Tibial nerve (tissue), 4 donors: ENCODE measurements at places on chromosomes 16 and 17. TPM values are rescaled to one million over a fixed set of nuclear protein-coding genes. Genes with fewer than 3 reads are reported as not detected.

- H3K27me3 ChIP-seq: no peaks in the 10 kb centered on the region
- H3K27ac ChIP-seq: no peak overlapping the region
- no peak for DNase-seq
- H3K36me3 ChIP-seq: no peaks in the 10 kb centered on the region
- H3K4me3 ChIP-seq: no peak overlapping the region
These were observed 23.7 kb downstream of the CDH1 start for GRCh38 chr16:68760671-68761275.

- no peaks in the 10 kb centered on the region for H3K4me1 ChIP-seq
- H3K4me3 ChIP-seq: no peak overlapping the region
These were observed 43.6 kb upstream of the RBFOX3 start for GRCh38 chr17:79654350-79654959.

DNA sequence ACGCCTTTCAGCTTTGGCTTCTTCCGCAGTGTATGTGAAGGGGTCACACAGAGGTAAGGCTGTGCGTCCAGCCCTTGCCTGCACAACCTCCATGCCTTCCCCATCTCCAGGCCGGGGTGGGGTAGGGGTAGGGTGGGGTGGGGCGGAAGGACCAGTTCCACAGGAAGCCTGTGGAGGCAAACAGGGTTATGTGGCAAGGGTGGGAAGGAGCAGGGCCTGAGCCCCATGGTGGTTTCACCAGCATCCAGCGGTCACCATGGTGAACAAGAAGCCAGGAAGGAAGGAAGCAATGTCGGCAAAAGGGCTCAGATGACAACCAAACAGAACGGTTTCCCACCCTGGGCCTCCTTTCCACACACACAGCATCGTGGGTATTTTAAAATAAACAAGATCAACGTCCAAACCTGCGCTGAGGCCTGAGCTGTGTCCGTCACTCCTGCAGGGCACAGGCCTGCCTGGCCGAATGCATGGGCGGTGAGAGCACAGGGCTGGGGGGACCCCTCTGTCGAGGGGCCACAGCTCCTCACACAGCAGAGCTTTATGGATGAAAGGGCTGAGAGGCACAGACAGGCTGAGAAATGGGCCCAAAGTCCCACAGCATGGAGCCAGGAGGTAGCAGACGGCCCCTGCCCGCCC is 80.5 kb downstream of the ZNF778 start:
- no peaks in the 10 kb centered on the region for H3K27me3 ChIP-seq
- no peak for DNase-seq
- no peak overlapping the region for H3K4me3 ChIP-seq
- no peaks in the 10 kb centered on the region for H3K36me3 ChIP-seq
- no peaks in the 10 kb centered on the region for H3K4me1 ChIP-seq
- H3K27ac ChIP-seq: peak overlapping the region; percentile 66

DNA sequence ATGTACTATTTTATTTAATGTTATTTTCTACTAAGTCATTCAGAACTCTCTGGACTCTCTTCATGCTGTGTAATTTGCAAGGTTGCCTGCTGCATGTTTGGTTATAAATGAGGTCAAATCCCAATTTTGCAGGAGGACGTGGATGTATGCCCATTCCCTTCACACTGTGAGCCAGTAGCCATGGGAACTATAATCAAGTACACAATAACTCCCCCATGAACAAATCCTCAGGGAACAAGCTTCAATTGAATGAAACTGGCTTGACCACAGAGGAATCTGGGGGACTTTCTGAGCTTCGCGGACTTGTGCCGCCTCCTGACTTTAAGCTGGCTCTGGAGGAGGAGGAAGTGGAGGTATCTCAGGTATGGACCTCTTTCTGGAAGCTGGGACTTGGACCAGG is 14.6 kb upstream of the KCTD13 start:
- H3K4me1 ChIP-seq: peaks cover 10% of the 10 kb centered on the region
- no peaks in the 10 kb centered on the region for H3K27me3 ChIP-seq
- DNase-seq: no peak
- no peak overlapping the region for H3K27ac ChIP-seq
- no peaks in the 10 kb centered on the region for H3K36me3 ChIP-seq

- peaks cover 10% of the 10 kb centered on the region for H3K4me1 ChIP-seq
- peak overlapping the region; percentile 76 for H3K27ac ChIP-seq
- no peaks in the 10 kb centered on the region for H3K27me3 ChIP-seq
These were observed 737 bp downstream of the DHRS13 start for GRCh38 chr17:28901866-28902818.

Gene WNT9B
- 0.78 TPM for total RNA-seq

Gene TTLL6
- 1.4 TPM for total RNA-seq

- no peaks in the 10 kb centered on the region for H3K27me3 ChIP-seq
- H3K4me3 ChIP-seq: no peak overlapping the region
- H3K27ac ChIP-seq: no peak overlapping the region
- peaks cover 2% of the 10 kb centered on the region for H3K36me3 ChIP-seq
These were observed 19.4 kb upstream of the TRPV3 start for GRCh38 chr17:3576970-3577369.

GRCh38 chr17:31869031-31869430 is 10.0 kb upstream of the COPRS start:
- peaks cover 7% of the 10 kb centered on the region for H3K36me3 ChIP-seq
- H3K27me3 ChIP-seq: no peaks in the 10 kb centered on the region
- no peaks in the 10 kb centered on the region for H3K4me1 ChIP-seq
- DNase-seq: no peak
- no peak overlapping the region for H3K4me3 ChIP-seq
- H3K27ac ChIP-seq: no peak overlapping the region

DNA sequence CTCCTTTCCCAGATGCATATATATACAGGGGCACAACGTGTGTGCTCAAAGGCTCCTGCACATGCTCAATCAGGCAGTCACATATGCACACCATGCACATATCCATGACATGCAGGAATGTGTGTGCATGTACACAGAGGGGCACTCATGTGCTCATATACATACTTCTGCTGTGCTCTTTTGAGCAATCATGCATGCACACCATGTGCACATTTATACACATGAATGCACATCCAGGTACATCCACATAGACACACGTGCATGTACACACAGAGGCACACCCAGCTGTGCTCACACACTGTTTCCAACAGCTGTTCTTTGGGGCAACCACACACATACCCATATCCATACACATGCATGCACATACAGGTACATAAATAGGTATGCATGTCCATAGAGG is 165.3 kb downstream of the SALL1 start:
- no peak overlapping the region for H3K4me3 ChIP-seq
- H3K4me1 ChIP-seq: no peaks in the 10 kb centered on the region
- no peak for DNase-seq
- H3K27ac ChIP-seq: no peak overlapping the region
- no peaks in the 10 kb centered on the region for H3K27me3 ChIP-seq
- H3K36me3 ChIP-seq: no peaks in the 10 kb centered on the region

GRCh38 chr17:77471984-77472461 is 331.3 kb downstream of the SEC14L1 start:
- no peaks in the 10 kb centered on the region for H3K36me3 ChIP-seq
- no peak overlapping the region for H3K4me3 ChIP-seq
- H3K27me3 ChIP-seq: no peaks in the 10 kb centered on the region
- peaks cover 83% of the 10 kb centered on the region for H3K4me1 ChIP-seq
- no peak for DNase-seq

Gene PRRT2
- total RNA-seq: 24.0 TPM

DNA sequence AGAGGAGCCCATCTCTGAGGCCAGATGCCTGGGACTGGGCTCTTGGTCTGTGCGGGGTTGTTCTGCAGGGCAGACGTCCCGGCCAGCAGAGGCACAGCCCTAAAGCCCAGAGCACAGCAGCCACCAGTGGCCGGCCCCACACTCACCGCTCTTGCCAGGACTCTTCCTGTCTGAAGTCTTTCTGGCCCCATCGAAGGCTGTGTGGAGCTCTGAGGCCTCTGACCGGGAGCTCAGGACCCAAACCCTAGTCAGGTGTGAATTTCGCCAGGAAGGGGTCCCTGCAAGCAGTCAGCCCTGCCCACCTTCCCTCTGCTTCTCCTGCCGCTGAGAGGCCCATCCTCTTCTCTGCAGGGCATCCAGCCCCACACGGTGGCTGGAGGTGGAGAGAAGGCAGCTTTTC is 10.7 kb downstream of the ACSF3 start:
- H3K27ac ChIP-seq: no peak overlapping the region
- H3K27me3 ChIP-seq: no peaks in the 10 kb centered on the region
- H3K4me3 ChIP-seq: no peak overlapping the region
- peaks cover 88% of the 10 kb centered on the region for H3K36me3 ChIP-seq
- DNase-seq: no peak

DNA sequence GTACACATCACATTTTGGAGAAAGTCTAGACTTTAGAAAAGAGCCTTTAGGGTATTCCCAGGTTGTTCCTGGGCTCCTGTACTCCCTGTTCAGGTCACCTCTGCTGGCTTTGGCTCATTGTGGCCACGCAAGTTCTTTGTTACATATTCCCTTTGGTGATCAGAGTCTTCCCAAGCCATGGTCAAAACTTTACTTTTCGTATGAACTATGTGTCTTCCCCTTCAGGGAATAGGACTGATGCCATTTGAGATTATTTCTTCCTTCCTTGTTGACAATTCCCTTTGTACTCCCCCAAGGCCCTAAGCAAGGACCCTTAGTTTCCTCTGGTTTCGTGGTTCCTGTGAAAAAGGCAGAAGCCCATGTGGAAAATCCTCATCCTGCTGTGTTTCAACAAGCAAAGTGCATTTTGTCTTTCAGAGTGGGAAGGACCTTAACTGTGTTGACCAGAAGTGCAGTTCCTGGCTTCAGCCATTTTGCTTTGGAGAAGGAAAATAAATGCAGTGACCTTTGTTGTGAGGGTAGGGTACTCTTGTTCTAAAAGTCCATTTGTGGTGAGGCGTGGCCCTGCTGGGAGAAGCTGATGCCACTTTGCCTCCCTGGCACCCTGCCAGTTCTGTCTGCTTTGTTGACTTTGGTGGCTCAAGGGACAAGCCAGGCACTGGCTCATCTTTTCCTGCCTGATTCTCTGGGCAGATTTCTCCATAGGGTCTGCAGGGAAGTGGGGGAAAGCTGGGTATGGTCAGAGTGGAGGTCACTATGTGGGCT is 55.1 kb downstream of the ZNRF1 start:
- peaks cover 11% of the 10 kb centered on the region for H3K4me1 ChIP-seq
- no peaks in the 10 kb centered on the region for H3K36me3 ChIP-seq
- no peaks in the 10 kb centered on the region for H3K27me3 ChIP-seq
- no peak overlapping the region for H3K27ac ChIP-seq

GRCh38 chr16:65781363-65781762 is 585.1 kb upstream of the CDH5 start:
- no peak for DNase-seq
- no peaks in the 10 kb centered on the region for H3K4me1 ChIP-seq
- H3K27me3 ChIP-seq: no peaks in the 10 kb centered on the region
- no peak overlapping the region for H3K4me3 ChIP-seq

- DNase-seq: no peak
- no peaks in the 10 kb centered on the region for H3K36me3 ChIP-seq
- H3K27ac ChIP-seq: no peak overlapping the region
- H3K4me1 ChIP-seq: no peaks in the 10 kb centered on the region
These were observed 82.9 kb downstream of the PITPNC1 start for GRCh38 chr17:67459985-67460384.

GRCh38 chr17:7888184-7888920 is at the start of gene CHD3:
Gene CHD3, plus strand, starts transcription at chr17:7888789. Its CDS starts 212 bp downstream, at chr17:7889001.
- peak within 1 kb of the TSS; percentile 94 for H3K27ac ChIP-seq
- DNase-seq: no peak
- no peaks in the 10 kb centered on the region for H3K36me3 ChIP-seq
- peak within 1 kb of the TSS; percentile 20 for H3K4me3 ChIP-seq
- H3K27me3 ChIP-seq: no peaks in the 10 kb centered on the region
- H3K4me1 ChIP-seq: peaks cover 56% of the 10 kb centered on the region

Gene IFT20
- total RNA-seq: 49.0 TPM

- H3K4me3 ChIP-seq: no peak overlapping the region
- no peaks in the 10 kb centered on the region for H3K36me3 ChIP-seq
- no peak overlapping the region for H3K27ac ChIP-seq
- DNase-seq: no peak
These were observed 85.9 kb upstream of the FOXF1 start for GRCh38 chr16:86424398-86424797.

- DNase-seq: no peak
- H3K4me3 ChIP-seq: peak overlapping the region; percentile 1
- peak overlapping the region; percentile 91 for H3K27ac ChIP-seq
- H3K4me1 ChIP-seq: peaks cover 38% of the 10 kb centered on the region
- no peaks in the 10 kb centered on the region for H3K36me3 ChIP-seq
These were observed 3.5 kb downstream of the FMNL1 start for GRCh38 chr17:45225051-45225700.

GRCh38 chr17:80248001-80248893 is 12.4 kb upstream of the RNF213 start:
- DNase-seq: no peak
- no peaks in the 10 kb centered on the region for H3K36me3 ChIP-seq
- no peaks in the 10 kb centered on the region for H3K4me1 ChIP-seq
- no peaks in the 10 kb centered on the region for H3K27me3 ChIP-seq
- H3K4me3 ChIP-seq: no peak overlapping the region

Gene LMF1
- 24.5 TPM for total RNA-seq

DNA sequence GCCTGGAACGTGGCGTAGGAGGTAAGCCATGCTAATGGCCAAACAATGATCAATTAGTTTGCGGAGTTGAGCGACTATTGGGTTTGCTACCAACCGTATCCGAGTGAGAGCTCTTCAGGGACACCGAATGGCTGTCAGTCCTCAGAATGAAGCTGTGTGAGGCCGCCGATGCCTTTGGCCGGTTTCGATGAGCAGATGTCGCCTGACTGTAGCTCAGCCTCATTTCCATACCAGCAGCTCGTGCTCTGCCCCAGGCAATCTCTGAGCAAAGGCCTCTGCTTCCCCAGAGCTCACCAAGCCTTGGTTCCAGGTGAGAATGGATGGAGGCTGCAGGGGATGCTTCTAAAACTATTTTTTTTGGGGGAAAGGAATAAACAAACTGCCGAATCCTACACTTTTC is 111.7 kb upstream of the HS3ST4 start:
- no peaks in the 10 kb centered on the region for H3K27me3 ChIP-seq
- H3K4me3 ChIP-seq: no peak overlapping the region
- no peak for DNase-seq
- H3K4me1 ChIP-seq: no peaks in the 10 kb centered on the region

DNA sequence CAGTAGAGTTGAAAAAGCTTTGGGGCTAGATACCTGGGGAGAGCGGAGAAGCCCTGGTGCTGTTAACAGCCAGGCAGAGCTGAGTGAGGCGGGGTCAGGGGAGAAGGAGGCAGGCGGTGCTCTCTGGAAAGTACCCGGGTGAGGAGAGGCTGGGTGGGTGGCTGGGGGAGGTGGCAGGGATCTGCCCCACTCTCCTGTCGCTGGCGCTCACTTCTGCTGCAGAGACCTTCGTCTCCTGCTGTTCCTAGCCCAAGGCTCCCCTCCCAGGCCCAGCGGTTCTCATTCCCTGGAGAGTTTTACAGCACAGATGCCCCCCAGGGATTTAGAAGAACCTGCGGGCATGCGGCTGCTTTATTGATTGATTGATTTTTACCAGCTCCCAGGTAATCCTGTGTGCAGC is 302.8 kb downstream of the IRF8 start:
- DNase-seq: no peak
- no peaks in the 10 kb centered on the region for H3K4me1 ChIP-seq
- H3K27me3 ChIP-seq: no peaks in the 10 kb centered on the region
- H3K27ac ChIP-seq: no peak overlapping the region
- H3K36me3 ChIP-seq: no peaks in the 10 kb centered on the region

DNA sequence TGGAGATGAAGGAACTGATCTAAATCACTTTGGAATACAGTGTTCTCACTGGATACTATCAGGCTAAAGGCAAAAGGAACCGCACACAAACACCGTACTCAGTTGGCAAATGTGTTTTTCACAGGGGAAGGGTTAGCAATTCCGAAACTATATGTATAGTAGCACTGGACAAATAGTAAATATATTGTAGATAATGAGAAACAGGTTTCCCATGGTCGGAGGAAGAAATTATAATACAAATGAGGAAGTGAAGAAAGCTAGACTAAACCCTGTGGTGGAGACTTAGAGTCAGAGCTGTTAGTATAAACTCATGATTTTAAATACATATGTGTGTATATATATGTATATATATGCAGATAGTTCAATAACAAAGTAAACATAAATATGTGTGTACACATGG is 414.1 kb upstream of the SALL1 start:
- no peak overlapping the region for H3K27ac ChIP-seq
- no peak for DNase-seq
- no peaks in the 10 kb centered on the region for H3K27me3 ChIP-seq
- no peaks in the 10 kb centered on the region for H3K36me3 ChIP-seq
